ENCODE measurements at places on chromosomes 6 and 20. TPM values are rescaled to one million over a fixed set of nuclear protein-coding genes. Genes with fewer than 3 reads are reported as not detected.

The RRAGD gene
- total RNA-seq: 21.1 TPM

DNA sequence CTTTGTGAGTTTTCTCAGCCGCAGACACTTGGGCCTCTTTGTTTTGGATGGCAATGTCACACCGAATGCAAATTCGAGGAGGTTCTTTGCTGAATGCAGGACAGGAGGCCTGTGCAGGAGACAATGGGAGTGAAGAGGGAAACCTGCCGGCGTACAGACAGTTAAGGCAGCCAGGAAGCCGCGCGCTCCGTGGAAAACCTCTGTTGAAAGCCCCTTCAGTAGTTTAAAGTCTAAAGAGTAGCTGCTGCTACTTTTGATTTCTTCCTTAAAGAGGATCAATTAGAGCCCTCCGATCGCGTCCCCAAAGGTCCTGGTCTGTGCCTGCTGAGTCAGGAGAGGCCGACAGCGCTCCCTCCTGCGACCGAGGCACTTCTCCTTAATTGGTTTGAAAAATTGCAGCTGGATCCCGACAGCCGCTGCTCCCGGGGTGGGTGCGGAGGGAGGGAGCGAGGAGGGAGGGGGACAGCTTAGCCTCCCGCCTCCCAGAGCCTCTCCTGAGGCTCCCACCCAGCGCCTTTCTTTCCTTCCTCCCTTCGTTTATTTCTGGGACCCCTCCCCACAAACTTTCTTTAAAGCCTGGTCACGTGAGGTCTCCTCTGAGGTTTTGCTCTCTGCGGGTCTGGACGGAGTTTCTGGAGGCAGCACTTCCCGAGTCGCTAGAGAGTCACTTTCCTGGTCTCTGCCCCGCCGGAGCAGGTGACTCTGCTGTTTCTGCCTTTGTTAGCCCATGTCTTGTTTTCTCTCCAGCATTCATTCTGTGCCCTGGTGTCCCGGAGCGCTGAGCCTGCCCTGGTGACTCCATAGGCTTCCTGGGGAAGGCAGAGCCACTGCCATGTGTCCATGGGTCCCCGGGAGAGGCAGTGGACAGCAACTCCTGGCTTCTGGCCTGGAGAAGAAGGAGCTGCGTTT is 22.3 kb upstream of the RPP40 start:
- DNase-seq: no peak
- peak overlapping the region; percentile 69 for H3K27ac ChIP-seq
- no peaks in the 10 kb centered on the region for H3K27me3 ChIP-seq
- H3K4me1 ChIP-seq: peaks cover 25% of the 10 kb centered on the region
- H3K4me3 ChIP-seq: peak overlapping the region; percentile 50
- no peaks in the 10 kb centered on the region for H3K36me3 ChIP-seq

- H3K27me3 ChIP-seq: no peaks in the 10 kb centered on the region
- no peaks in the 10 kb centered on the region for H3K4me1 ChIP-seq
- no peaks in the 10 kb centered on the region for H3K36me3 ChIP-seq
- no peak overlapping the region for H3K4me3 ChIP-seq
- H3K27ac ChIP-seq: no peak overlapping the region
Observed at GRCh38 chr20:14685183-14685582, 347.8 kb upstream of the FLRT3 start.

DNA sequence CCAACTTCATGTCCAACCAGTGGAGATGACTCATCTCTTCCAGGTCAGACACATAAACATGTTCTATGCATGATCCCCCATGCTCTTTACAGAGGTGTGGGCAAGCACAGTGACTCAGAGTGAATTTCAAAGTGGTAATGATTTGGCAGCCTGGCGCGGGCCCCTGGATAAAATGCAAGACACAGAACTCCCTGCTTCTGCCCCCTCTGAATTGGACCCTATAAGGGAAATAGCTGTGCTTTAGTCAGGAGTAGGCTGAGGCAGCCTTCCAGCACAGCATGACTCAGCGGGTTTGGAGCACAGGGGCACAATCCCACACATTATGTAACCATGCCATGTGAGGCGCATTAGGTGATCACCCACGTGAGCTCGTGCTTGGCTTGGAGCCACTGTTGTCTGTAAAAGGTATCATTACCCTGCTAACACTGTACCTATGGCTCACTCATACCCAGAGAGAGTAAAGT is 127.4 kb downstream of the C6orf118 start:
- no peak overlapping the region for H3K4me3 ChIP-seq
- no peaks in the 10 kb centered on the region for H3K4me1 ChIP-seq
- no peaks in the 10 kb centered on the region for H3K27me3 ChIP-seq
- no peaks in the 10 kb centered on the region for H3K36me3 ChIP-seq

DNA sequence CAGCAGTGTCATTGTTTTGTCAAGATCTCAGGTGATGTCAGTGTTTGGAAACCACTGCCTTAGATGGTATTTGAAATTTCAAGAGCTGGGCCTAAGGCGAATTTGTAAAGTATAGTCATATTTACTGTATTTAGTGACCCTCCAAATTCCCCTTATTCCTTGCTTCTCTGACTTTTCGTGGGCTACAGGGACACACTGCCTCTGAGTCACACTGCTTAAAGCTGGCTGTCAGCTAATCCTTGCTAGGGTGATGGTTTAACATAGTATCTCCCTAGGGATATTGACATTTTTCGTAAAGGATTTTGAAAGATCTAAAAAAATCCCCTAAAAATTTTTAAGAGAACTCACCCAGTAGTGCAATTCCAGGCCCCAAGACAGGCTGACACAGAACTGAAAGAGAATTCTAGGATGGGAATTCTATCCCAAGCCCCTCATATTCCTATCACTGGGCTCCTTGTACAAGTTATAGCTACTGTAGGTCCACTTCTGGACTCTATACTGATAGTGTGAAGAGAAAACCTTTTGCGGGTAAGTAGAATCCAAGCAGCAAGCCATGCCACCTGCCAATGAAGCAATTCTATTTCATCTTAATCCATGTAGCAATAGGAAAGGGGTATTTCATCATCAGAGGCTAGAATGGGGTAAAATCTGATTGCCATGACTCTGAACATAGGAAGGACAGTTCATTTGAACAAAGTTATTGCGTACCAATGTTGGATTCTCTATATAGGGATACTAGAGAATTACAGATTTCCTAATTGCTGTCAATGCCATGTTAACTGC is 4.3 kb downstream of the BMP6 start:
- H3K36me3 ChIP-seq: no peaks in the 10 kb centered on the region
- peak overlapping the region; percentile 41 for H3K27ac ChIP-seq
- no peak overlapping the region for H3K4me3 ChIP-seq

DNA sequence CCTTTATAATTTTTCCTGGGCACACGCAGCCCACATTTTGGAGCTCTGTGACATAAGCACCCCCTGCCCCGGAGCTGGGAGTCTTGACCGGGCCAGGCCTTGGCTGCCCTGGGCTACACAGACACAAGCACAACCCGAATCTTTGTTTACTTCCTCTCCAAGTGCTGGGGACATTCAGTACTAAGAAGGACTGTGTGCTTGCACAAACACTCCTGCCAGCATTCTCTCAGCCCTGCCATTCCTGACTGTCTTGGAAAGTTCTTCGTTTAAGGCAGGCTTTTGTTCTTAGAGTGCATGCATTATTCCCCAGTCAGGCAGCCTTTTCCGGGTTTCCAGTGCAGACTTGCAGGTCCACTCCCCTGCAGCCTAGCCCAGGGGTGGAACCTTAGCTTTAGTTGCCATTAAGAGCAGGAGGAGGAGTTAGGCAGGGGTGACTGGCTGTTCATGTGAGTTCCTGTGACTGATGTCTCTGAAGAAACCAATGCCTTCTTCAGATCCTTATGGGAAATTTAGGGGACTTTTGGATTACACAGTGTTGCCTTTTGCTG is 28.6 kb downstream of the FOXO3 start:
- H3K36me3 ChIP-seq: no peaks in the 10 kb centered on the region
- H3K27me3 ChIP-seq: no peaks in the 10 kb centered on the region
- H3K27ac ChIP-seq: peak overlapping the region; percentile 91
- DNase-seq: no peak
- peaks cover 86% of the 10 kb centered on the region for H3K4me1 ChIP-seq
- H3K4me3 ChIP-seq: peak overlapping the region; percentile 39

The TRIM15 gene
- total RNA-seq: not detected

The GRM1 gene
- not detected for total RNA-seq

The BPIFA1 gene
- total RNA-seq: not detected

The FAM135A gene
- 119 TPM for total RNA-seq

DNA sequence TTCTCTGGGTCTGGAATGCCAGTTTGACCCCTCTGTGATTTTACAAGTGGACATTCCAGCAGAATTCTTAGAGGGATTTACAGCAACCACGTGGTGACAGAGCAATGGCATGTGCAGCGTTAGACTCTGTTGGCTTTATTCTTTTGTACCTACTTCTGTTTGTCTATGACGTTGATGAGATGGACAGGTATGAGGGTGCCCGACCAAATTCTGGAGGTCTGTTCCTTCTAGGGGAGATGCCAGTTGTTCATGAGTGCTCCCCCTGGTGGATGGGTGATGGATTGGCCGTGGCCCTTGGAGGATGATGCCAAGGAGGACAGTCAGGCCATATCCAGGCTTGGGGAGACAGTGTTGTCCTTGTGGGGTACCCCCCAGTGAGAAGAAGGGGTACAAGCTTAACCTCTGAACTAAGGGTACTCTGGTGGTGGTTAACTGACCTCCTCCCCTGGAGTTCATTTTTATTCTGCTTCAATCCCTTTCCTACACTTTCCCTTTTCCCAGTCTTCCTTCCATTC is 198.6 kb downstream of the DTNBP1 start:
- no peak for DNase-seq
- H3K4me3 ChIP-seq: no peak overlapping the region
- H3K4me1 ChIP-seq: peaks cover 52% of the 10 kb centered on the region
- no peak overlapping the region for H3K27ac ChIP-seq

GRCh38 chr6:35494161-35494563 is 2.7 kb downstream of the TEAD3 start:
- no peaks in the 10 kb centered on the region for H3K27me3 ChIP-seq
- H3K27ac ChIP-seq: peak overlapping the region; percentile 98
- DNase-seq: no peak
- peaks cover 4% of the 10 kb centered on the region for H3K36me3 ChIP-seq
- H3K4me3 ChIP-seq: no peak overlapping the region
- peaks cover 64% of the 10 kb centered on the region for H3K4me1 ChIP-seq

DNA sequence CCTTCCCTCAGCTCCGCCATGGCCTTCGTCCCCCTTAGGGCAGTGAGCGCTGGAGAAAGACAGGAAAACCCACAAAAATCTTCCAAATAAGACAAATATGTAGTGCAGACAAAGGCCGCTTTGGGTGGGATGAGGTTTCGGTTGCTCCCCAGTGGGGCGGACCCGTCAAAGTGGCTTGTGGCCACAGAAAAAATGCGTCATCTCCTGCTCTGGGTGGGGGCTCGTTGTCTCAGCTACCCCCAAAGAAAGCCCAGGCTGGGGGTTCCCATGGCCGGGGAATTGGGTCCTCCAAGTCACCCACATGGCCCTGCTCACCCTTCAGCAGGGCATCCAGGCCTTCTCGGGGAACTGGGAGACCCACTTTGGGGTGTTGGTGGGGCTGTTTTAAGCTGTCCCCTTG is 21.9 kb upstream of the SCUBE3 start:
- H3K27ac ChIP-seq: no peak overlapping the region
- no peaks in the 10 kb centered on the region for H3K27me3 ChIP-seq
- H3K4me1 ChIP-seq: peaks cover 22% of the 10 kb centered on the region
- H3K4me3 ChIP-seq: no peak overlapping the region
- no peak for DNase-seq

- no peak overlapping the region for H3K27ac ChIP-seq
- DNase-seq: no peak
- no peaks in the 10 kb centered on the region for H3K36me3 ChIP-seq
- no peaks in the 10 kb centered on the region for H3K27me3 ChIP-seq
- H3K4me3 ChIP-seq: peak overlapping the region; percentile 34
- H3K4me1 ChIP-seq: peaks cover 23% of the 10 kb centered on the region
Observed at GRCh38 chr6:30955367-30956042, 14.7 kb downstream of the MUCL3 start.

- no peaks in the 10 kb centered on the region for H3K27me3 ChIP-seq
- H3K4me1 ChIP-seq: no peaks in the 10 kb centered on the region
- H3K36me3 ChIP-seq: no peaks in the 10 kb centered on the region
- H3K4me3 ChIP-seq: no peak overlapping the region
Observed at GRCh38 chr6:113979937-113980336, 9.0 kb upstream of the HDAC2 start.

The ACTL10 gene
- 4.4 TPM for total RNA-seq

DNA sequence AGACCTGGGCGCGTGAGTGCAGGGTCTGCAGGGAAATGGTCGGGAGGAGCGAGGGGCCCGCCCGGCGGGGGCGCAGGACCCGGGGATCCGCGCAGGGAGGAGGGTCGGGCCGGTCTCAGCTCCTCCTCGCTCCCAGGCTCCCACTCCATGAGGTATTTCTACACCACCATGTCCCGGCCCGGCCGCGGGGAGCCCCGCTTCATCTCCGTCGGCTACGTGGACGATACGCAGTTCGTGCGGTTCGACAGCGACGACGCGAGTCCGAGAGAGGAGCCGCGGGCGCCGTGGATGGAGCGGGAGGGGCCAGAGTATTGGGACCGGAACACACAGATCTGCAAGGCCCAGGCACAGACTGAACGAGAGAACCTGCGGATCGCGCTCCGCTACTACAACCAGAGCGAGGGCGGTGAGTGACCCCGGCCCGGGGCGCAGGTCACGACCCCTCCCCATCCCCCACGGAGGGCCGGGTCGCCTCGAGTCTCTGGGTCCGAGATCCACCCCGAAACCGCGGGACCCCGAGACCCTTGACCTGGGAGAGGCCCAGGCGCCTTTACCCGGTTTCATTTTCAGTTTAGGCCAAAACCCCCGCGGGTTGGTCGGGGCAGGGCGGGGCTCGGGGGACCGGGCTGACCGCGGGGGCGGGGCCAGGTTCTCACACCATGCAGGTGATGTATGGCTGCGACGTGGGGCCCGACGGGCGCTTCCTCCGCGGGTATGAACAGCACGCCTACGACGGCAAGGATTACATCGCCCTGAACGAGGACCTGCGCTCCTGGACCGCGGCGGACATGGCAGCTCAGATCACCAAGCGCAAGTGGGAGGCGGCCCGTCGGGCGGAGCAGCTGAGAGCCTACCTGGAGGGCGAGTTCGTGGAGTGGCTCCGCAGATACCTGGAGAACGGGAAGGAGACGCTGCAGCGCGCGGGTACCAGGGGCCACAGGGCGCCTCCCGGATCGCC is 54.2 kb upstream of the HLA-A start:
- peak overlapping the region; percentile 55 for H3K4me3 ChIP-seq
- H3K27me3 ChIP-seq: no peaks in the 10 kb centered on the region
- no peaks in the 10 kb centered on the region for H3K4me1 ChIP-seq
- no peak overlapping the region for H3K27ac ChIP-seq
- no peak for DNase-seq

The MATN4 gene
- total RNA-seq: 0.09 TPM
